Activated effector memory CD4-positive, alpha-beta T cell treated with Interleukin-2 at 50 U/mL for 16 hours (primary cell): ENCODE measurements at places on chromosomes 5 and 9.

GRCh38 chr9:121831869-121832268 is 180.4 kb downstream of the DAB2IP start:
- DNase-seq: no peak

DNA sequence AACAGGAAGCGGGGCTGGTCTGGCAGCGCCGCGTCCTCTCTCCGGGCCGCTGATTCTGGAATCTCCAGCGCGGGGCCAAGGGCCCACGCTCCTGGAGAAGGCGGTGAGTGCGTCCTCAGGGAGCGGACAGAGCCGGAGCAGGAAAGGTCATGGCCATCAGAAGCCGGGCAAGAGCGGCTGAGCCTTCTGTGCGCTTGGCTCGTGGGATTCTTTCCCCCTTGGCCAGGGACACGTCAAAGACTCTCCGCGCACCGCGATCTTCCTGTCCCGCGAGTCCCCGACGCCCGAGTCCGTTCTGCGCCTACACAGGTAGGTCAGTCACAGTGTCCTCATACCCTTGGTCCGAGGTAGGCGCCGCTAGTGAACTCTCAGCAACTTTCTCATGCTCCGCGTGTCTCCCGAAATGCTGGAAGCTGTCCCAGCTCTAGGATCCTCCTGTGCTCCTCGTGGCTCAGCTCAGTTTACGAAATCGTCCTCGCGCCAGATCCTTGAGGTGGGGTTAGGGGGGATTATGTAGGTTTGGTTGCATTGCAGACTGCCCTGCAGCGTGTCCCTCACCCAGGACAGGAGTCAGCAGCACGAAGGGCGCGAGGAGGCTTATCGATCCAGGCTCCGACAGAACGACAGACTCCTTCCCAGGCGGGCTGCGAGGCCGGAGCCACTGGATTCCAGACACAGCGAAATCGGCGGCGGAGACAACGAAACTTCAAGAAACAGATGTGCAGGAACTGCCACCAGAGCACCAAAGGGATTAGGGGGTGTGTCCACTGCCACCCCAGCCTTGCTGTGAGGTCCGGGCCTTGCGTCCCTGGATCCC is 8.7 kb downstream of the LHX6 start:
- DNase-seq: no peak

- DNase-seq: no peak
Observed at GRCh38 chr5:20528471-20528870, 540.5 kb upstream of the CDH18 start.

- DNase-seq: no peak
Observed at GRCh38 chr5:54671111-54671531, 153.6 kb downstream of the SNX18 start.

- no peak for DNase-seq
Observed at GRCh38 chr9:87567571-87567970, 69.9 kb downstream of the DAPK1 start.

DNA sequence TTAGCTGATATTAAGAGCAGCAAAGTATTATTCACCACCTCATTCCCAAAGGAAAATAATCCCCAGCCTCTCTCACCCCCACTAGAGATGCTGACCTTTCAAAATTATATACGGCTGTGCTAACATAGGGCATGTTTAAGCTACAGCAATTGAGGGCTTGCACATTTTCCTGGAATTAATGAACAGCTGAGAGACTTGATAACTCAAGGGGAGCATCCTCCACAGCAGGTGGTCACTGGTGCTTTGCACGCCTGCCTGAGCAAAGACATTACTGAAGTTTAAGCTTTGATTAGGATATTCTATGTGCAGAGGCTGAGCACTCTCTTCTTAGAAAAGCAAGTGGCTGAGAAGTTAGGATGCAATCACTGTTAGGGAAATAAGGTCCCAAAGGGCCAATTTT is 230.9 kb downstream of the FAM114A2 start:
- no peak for DNase-seq

DNA sequence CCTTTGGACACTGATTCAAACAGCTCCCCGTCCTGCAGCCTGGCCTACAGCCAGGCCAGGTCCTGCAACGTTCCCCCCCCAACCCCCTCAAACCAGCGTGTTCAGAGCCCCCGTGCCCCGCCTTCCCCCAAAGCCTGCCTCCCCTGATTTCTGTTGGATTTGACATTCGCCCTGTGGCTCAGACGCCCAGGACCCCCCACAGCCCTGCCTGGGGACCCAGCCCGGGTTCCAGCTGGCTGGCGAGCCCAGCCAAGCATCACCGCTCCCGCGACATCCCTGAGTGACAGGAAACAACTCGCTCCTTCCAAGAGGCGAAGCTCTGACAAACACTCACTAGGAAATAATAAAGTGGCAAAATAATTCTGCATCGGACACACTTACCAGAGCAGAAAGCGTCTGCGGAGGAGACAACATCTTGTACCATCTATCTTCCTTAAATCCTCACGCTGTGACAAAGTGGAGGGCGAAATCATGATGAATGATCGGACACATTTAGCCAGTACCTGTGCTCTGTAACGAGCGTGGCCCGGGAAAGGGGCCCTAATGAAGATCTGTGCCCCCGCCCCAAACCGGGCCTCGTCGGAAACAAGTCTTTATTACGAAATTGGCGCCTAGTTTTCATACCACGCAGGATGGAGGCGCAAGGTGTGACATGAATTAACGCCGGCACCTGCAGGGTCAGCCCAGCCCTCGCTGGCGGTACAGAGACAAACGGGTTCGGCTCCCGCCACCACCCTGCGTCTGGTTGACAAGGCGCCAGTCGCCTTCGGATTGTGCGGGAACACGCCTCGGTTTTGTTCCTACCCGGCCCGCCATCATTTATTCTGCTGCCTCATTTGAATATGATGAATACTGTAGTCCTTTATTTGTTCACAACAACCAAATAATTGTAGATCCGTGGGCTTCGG is 91.0 kb upstream of the MVB12B start:
- DNase-seq: no peak

GRCh38 chr9:29753638-29754037 is 2180.4 kb upstream of the C9orf72 start:
- DNase-seq: no peak

DNA sequence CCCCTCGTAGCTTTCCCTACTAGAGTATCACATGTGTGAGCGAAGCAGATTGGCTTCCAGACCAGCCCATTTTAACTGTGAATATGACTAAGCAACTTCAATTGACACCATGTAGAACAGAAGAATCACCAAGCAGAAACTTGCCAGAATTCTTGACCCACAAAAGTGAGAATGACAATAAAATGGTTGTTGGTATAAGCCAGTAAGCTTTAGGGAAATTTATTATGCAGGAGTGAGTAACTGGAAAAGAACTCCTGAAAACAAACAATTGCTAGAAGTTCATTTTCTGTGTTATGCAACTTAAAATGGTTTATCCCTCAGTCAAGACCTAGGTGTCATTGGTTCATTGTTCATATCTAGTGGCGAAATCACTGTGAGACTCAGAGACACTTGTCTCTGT is 303.1 kb downstream of the DMRT2 start:
- DNase-seq: no peak

DNA sequence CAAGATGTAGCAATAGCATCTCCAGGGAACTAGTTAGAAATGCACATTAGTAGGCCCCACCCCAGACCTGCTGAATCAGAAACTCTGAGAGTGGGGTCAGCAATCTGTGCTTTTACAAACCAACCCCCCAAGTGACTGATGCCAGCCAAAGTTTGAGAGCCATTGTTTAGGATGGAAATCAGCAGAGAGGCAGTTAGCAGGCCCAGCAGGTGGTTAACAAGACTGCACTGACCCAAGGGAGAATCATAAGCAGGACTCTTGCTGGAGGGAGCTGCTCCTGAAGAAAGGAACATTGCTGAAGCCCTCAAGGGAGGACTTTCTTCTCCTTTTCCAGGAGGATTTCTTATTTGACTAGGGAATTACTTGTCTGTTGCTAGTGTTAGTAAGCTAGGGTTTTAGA is 74.2 kb upstream of the SLC12A2 start:
- DNase-seq: no peak

- no peak for DNase-seq
Observed at GRCh38 chr5:68464424-68464823, 248.9 kb downstream of the PIK3R1 start.
